ENCODE measurements at places on chromosomes 2 and 18. TPM values are rescaled to one million over a fixed set of nuclear protein-coding genes. Genes with fewer than 3 reads are reported as not detected.

GRCh38 chr2:173607606-173608311, 253.1 kb downstream of the CDCA7 start:
- DNase-seq, result no peak

Gene MITD1
- total RNA-seq, result 14.5 TPM

DNA sequence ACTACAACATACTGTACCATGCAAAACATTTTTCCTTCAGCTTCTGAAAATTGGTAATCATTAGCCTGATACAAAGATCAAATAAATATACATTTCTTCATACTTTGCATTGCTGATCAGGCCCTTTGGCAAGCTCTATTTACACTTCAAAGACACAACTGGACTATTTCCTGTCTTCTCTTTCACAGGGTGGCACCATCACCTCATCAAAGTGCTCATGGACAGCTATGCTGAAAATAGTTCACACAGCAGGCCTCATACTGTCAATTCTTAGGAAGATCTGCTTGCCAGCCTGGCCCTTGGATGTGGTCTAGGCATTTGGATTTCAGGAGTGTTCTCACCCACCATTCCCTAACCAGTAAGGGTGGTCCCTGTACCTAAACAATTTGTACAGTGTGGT, 33.9 kb downstream of the FBXO15 start:
- no peak for DNase-seq

GRCh38 chr2:208280933-208281332, 14.9 kb downstream of the PIKFYVE start:
- no peak for DNase-seq

DNA sequence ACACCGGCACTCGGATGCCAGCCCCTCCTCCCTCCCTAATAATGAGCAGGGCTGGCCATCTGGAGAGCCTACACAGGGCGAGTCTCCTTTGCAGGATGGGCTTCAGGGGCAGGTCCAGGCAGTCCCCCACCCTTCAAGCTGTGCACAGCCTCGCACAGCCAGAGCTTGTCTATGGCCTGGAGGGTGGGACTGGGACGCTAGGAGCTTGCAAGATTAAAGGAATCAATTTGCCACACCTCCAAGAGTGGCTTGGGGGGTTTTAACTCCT, 43.9 kb upstream of the OTOF start:
- DNase-seq, result no peak

Gene SERPINB13
- not detected for total RNA-seq

DNA sequence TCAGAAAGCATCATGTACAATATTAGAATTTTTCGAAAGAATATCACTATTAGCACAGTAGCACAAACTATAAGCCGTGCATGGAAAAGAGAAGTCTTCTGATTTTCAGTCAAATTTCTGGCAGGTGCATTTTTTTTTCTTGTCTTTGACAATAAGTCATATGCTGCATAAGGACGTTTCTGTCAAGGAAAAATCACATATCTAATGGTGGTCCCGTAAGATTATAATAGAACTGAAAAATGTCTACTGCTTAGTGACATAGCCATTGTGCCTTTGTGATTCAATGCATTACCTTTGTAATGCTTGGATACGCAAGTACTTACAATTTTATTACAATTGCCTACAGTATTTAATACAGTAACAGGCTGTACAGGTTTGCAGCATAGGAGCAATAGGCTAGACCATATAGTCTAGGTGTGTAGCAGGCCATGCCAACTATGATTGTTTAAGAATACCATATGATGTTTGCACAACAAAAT, 329.3 kb downstream of the LRRTM4 start:
- DNase-seq, result no peak

DNA sequence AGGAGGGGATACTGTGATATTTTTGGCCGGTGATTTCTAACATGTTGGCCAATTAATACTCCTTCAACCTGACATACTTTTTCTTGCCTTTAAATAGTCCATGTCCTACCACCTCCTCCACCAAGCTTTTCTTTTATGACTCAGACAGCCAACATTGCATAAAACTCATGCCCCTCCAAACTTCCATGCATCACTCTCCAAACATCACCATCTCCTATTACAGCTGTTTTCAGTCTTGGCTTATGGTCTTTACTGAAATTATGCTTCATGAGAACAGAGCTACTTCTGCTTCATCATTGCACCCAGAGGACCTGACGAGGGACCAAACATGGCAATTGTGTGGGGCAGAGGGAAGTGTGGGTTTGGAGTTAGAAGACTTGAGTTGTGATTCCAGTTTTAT, 305.4 kb downstream of the LPIN1 start:
- no peak for DNase-seq

DNA sequence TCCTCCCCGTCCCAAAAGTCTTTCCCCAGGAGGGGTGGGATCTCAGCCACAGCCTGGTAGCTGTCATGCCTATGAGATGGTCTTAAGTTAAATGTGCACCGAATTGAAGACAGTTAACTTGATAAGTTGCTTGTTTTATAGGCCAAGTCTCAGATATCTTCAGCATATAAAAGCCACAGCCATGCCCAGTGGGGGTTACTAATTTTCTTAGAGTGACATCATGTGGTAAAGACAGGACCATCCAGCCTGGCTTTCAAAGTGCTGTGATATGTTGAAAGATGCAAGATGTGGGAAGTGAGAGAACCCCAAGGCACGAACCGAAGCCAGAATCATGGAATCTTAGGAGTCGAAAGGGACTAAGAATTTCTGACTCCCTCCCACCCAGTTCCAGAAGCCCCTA, 42.1 kb upstream of the FAM124B start:
- no peak for DNase-seq

- DNase-seq, result no peak
These were observed 2.8 kb downstream of the COL6A3 start for GRCh38 chr2:237411092-237411601.

- no peak for DNase-seq
These were observed 20.2 kb downstream of the SANBR start for GRCh38 chr2:61085883-61086282.

Gene CD28
- total RNA-seq, result not detected

- DNase-seq, result no peak
These were observed 25.9 kb upstream of the SGPP2 start for GRCh38 chr2:222398446-222398885.

Gene ACKR3
- total RNA-seq, result not detected

- DNase-seq, result no peak
These were observed 586.5 kb upstream of the NXPH2 start for GRCh38 chr2:139366681-139367080.

- DNase-seq, result no peak
These were observed 61.3 kb downstream of the SPRED2 start for GRCh38 chr2:65371074-65371434.

DNA sequence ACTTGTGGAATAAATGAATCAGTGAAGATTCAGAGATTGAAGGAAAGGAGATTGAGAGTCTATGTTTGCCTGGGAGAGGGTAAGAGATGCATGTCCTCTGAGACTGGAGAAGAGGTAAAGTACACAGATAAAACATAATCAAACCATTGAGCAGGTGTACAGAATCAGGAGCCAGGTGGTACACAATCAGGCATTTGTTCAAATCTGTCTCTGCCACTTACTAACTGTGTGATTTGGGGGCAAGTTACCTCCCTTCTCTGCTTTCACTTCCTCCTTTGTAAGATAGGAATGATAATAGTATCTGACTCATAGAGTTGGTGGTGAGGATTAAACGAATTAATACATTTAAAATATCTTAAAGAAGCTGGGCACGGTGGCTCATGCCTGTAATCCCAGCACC, 94.0 kb downstream of the CDK15 start:
- DNase-seq, result no peak

GRCh38 chr2:174014699-174015070, 49.5 kb upstream of the SP3 start:
- no peak for DNase-seq
